ENCODE measurements at places on chromosomes 2 and 18.
A peak's percentile ranks its signal among the peaks of the same experiment; 100 is the strongest.

GRCh38 chr2:213125646-213126347, 25.6 kb downstream of the IKZF2 start:
- no peak for DNase-seq

DNA sequence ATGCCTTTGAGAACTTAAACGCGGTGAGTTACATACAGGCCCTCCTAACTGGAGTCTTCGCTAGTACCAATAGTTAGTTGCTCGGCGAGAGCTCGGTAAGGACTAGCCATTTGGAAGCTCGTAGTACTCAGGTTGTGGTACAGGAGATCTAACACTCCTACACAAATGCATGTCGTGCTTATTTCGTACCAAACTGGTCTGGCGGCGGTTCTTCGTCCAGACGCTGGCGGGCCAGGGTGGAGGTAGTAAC, 346 bp upstream of the VRK2 start:
- DNase-seq, result no peak

DNA sequence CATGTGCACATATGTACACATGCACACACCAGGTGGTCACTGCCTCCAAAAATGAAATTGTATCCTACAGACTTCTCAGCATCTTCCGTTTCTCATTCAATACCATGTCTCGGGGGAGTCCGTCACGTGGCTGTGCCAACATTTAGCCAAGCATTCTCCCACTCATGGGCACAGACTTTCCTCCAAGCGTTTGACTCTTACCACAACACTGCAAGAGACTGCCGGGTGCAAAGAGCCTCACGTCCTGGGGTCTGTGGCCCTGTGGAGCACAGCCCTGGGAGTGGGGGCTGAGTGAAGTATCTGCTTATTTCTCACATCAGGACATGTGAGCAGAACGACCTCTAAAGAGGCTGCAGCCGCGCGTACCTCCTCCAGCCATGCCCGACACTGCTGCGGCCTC, 28.0 kb downstream of the HDAC4 start:
- no peak for DNase-seq

DNA sequence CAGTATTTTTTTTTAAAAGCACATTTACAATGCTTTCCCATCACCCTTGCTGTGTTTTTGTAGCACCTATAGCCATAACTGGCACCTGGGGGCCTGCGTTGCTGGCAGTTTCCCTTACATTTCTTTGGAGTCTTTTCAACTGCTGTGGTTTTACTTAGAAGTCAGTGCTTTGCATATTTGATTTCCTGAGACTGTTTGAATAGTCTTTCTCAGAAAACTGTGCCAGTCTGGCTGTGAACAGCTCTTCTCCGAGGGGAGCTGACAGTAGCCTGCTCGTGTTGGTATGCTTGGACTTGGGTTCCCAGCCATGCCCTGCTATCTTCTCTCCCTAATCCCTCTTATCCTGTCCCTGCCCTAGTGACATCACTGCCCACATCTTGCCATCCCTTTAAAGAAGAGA, 81.5 kb downstream of the DPP4 start:
- DNase-seq, result no peak

DNA sequence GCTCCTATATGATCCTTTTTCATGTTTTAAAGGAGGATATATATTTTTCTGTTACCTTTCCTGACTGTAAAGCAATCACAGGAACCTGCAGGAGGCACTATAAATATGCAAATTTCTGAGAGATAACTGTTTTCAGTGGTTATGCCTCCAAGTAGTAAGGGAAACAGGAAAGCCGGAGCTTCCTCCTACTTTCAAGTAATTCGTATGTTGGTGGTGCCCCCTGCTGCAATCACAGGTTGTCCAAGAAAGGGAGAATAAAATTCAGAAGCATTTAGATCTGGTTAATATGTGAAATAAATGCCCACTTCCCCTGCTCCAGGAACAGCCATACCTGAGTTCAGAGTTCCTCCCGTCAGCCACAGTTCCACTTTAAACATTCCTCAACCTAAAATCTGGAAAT, 12.0 kb upstream of the BCL11A start:
- peak; percentile 70 for DNase-seq

DNA sequence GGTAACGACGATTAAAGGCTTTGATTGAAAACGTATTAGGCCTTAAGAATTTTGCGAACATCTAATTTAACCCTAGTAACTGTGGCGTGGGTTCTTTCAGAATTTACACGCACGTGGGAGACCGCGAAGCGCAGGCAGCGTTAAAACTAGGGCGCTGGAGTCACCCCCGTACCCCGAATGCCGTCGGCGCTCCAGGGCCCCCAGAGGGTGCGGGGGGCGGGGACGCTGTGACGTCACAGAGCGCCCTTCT, 673 bp upstream of the SMCHD1 start:
- DNase-seq, result peak; percentile 64

- DNase-seq, result no peak
These were observed 103.1 kb upstream of the CXCR4 start for GRCh38 chr2:136221026-136221425.

- DNase-seq, result no peak
These were observed 11.5 kb downstream of the NPC1 start for GRCh38 chr18:23574611-23575308.

DNA sequence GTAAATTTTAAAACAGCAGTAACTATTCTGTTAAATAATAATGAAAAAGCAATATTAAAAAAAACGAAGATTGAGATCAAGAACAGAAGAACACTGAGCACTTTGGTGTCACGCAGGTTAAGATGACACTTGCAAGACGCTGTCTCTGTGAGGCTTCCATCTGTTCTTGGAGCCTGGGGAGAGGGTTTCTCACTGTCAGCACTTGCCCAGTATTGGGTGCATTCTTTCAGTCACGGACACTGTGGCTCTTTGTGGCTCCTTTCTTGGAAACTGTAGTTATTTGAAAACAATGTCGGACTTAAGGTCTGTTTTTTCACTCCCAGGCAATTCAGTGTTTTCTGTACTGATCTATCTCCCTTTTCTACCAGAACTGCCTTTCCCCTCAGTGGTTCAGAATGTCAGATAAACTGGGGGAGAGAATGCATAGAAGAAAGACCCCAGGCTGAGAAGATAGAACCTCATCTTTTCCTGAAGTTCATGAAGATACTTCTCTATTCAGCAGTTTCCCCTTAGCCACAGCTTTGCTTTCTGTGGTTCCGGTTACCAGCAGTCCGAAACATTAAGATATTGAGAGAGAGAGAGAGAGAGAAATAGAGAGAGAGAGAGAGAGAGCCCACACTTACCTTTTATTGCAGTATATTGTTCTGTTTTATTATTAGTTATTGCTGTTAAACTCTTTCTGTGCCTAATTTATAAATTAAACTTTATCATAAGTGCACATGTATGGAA, 283.3 kb downstream of the DCDC2C start:
- DNase-seq, result no peak

DNA sequence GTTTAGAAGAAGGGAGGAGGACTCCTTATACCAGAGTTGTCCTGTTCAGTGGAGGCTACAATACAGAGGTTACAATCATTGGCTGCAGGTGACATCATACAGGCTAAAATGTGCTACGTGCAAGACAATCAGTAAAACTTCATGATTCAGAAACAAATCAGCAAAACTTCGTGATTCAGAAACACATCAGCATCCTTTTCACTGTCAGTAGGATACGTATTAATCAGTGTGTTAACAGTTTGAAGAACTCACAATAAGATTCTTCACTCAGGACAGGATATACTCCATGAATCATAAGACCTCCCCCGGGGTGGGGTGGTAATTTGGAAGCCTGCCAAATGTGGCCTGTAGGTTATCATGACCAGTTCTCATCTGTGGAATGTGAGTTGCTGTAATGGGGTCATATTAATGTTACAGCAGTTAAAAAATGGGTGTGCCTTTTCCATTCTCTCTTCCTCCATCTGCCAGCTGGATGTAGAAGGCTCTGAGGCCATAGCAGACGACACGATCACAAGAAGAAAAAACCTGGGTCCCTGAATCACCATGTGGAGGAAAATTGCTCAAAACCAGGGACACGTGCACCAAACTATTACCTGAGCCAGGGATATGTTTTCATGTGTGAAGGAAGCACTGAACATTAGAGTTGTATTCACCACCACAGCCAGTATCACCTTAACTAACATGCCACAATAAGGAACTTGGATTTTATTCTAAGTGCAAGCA, 134.8 kb upstream of the CREB1 start:
- DNase-seq, result peak; percentile 23

Data from stomach (tissue), 19 donors.